Coronary artery (tissue), 2 donors: ENCODE measurements at places on chromosomes 4 and X.
A peak's percentile ranks its signal among the peaks of the same experiment; 100 is the strongest.

DNA sequence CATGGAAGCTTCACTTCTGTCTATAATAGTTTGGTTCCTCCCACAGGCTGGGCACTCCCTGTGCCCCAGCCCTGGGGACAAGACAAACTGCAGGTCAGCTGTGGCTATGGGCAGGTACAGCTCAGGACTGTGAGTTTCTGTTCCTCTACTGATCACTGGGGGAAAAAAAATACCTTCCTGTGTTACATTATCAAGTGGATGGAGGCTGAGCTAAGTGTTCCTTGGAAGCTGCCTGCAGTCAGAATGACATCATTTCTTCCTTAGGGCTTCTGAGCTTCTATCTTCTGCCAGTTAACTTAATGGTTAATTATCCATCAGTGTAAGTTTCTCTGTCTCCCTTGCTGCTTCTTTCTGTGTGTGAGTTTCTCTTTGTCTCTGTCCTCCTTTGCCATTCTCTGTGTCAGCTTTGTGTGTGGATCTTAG is 4.6 kb downstream of the RAB33A start:
- DNase-seq: no peak

DNA sequence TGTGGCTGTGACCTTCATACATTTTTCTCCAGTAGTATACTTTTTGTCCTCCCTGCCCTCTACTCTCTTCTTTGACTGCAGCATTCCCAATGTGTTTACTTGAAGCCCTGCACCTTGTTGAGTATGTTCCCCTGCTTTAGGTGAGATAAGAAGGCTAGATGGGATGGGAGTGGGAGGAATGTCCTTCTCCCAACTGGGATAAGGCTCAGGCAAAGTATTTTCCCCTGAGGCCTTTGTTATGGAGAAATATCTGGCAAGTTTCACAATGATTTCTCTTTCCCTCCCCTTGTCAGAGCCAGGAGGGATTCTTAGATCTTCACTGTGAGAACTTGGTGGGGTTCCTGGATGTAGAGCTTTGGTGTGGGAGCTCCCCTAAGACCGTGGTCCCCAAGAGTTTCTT is 131.8 kb downstream of the CLCN5 start:
- DNase-seq: no peak

DNA sequence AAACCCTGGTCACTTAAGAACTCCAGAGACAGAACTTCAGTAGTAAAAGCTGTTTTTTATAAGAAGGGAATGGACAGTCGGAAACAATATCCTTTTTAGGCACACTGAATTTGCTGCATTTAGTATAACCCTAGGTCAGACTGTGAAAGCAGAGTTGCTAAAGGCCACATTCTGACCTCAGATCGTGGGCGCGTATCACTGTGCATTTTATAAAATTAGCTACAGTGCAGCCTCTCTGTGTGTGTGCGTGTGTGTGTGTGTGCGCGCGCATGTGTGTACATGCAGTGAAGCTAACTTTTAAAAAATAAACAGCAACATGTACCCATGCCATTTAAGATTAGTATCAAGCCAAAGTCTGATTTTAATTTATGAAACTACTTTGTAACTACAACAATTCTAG is 8.0 kb downstream of the ZNF827 start:
- DNase-seq: no peak

DNA sequence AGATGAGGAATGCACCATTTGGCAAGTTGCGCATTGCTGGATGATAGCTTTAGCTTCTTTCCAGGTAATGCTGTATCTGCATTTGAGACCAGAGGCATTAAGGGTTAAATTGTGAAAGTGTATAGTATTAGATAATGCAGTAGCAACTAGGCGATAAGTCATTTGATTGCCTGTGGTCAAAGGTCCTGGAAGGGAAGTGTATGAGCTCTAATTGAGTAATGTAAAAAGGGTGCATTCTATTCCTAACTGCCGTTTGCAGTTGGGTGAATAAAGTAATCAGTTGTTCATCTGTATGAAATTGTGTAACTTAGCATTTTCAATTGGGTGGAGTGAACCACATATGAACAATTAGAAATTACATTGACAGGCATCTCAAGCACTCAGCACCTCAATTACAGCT is 54.5 kb upstream of the WDR1 start:
- no peak for DNase-seq

- DNase-seq: peak; percentile 73
Measured at GRCh38 chr4:52751487-52751911, 274 bp upstream of the ERVMER34-1 start.

DNA sequence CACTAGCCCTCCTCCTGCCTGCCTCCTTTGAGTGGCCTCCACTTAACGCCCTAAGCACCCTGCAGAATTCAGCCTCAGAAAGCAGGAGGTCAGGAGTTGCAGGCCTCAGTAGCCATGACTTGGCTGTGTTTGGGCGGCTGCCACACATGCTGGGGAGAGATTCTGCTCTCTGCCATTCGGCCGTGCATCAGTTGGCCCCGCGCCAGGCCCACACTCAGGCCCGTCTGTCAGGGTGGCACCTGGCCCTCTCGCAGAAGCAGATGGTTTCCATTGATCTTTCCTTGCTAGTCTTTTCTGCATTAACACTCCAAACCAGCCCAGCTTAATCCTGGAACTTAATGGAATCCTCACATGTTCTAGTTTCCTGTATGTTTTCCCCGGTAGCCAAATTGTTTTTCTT is 30.7 kb upstream of the ATP6AP2 start:
- DNase-seq: no peak

DNA sequence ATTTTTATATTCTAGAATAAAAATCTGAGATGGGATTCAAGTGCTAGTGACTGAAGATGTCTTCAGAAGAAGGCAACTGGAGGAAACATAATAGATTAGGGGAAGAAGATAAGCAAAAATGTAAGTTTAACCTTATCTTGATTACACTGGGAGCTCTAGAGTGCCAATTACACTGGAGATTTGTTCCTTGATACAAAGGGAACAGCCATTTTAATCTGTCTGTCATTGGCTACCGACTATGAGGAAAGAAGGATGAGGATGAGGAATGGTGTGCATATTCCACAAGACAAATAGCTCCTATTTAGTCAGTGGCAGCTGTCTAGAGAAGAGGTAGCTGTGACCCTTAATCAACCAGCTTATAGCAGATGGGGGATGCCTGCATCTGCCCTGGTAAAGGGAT is 1034.5 kb upstream of the IGFBP7 start:
- no peak for DNase-seq

DNA sequence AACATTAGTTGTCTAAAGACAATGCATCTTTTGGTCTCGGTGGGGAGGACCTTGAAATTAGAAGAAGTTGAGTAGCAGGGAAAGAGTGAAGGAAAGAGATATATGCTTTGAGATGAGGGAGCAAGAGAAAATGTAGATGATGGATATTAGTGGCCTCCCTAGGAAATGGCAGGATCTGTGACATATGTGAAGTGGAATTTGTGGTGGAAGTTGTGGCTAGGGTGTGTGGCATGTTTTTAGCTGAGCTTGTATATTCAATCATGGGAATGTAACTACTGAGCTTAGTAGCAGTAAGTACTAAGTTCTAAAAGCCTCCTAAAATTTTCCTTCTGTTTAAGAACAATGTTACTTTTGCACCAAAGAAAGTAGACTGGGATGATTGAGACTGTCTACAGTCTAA is 382.8 kb upstream of the CTSO start:
- DNase-seq: no peak

GRCh38 chrX:69104756-69105434 is 60.4 kb downstream of the PJA1 start:
- DNase-seq: no peak

- no peak for DNase-seq
Measured at GRCh38 chr4:32768664-32769389, 2048.7 kb downstream of the PCDH7 start.

- DNase-seq: no peak
Measured at GRCh38 chr4:11471618-11472017, 42.9 kb upstream of the HS3ST1 start.

GRCh38 chr4:155722816-155723499 is 35.9 kb upstream of the GUCY1B1 start:
- no peak for DNase-seq

DNA sequence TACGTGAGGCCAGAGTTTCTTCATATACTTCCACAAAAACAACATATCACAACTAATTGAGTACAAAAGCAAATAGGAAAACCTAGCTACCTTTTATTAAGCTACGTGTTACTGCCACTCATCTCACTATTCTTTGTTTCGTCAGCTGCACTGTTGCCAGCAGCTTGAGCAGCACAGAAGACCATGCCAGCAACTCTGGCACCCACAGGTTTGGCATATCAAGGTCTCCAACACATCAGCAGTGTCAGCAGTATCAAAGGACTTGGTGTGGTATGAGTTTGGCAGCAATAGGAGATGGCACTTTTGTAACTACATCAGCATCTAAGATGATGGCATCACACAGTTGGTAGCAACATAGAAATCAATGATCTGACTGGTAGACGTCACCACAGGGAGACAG is 30.7 kb downstream of the CDKL2 start:
- no peak for DNase-seq

GRCh38 chrX:151099001-151099400 is 77.4 kb upstream of the GPR50 start:
- DNase-seq: no peak

- no peak for DNase-seq
Measured at GRCh38 chrX:16807548-16807947, 21.3 kb downstream of the TXLNG start.

- peak; percentile 87 for DNase-seq
Measured at GRCh38 chr4:185541251-185541727, 6.0 kb upstream of the PDLIM3 start.

- DNase-seq: no peak
Measured at GRCh38 chr4:178778496-178778895, 1336.3 kb upstream of the AGA start.

DNA sequence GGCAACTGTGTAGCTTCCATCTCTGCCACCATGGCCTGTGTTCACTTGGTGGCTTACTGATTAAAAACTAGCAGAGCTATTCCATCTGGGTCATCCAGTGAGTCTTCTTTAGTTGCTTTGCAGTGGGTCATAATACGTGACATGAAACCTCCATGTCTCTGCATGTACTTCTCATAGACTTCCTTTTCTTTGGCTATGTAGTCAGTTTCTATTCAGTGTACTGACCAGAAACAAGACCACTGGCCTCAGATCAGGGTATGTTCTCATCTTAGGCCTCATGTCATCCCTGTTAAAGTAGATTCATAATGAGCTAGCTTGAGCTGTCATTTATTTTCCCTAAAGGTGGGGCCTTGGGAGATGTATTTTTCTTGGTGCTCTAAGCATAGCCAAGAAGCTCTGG is 195.2 kb downstream of the CCNG2 start:
- no peak for DNase-seq

DNA sequence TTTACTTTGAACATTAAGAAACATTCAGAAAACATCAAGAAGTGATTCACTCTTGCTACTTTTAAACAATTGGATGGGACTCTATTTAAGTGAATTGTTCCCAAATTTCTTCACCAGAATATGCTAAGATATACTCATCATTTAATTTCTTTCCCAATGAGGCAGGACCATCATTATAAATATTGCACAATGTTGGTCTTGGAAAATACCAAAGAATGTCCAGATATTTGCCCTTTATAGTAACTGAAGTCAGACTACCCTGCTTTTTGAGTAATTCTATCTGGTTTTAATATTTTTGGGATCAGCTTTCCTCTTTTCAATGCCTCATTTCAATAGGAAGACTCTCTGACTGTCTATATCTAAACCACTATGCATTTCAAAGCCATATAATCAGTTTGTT is 129.4 kb upstream of the TENM3 start:
- DNase-seq: no peak

GRCh38 chr4:13635286-13635799 is 7.8 kb upstream of the BOD1L1 start:
- no peak for DNase-seq

GRCh38 chr4:140812916-140813315 is 56.7 kb upstream of the TBC1D9 start:
- no peak for DNase-seq

GRCh38 chr4:142202404-142203332 is 566.3 kb downstream of the IL15 start:
- no peak for DNase-seq

DNA sequence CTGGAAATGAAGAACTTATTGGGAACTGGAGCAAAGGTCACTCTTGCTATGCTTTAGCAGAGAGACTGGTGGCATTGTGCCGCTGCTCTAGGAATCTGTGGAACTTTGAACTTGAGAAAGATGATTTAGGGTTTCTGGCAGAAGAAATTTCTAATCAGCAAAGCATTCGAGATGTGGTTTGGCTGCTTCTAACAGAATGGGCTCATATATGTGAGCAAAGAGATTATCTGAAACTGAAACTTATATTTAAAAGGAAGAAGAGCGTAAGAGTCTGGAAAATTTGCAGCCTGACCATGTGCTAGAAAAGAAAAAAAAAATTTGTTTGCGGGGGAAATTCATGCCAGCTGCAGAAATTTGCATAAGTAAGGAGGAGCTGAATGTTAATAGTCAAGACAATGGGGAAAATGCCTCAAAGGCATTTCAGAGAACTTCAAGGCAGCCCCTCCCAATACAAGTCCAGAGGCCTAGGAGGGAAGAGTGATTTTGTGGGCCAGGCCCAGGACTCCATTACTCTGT is 35.9 kb upstream of the PAPSS1 start:
- no peak for DNase-seq

DNA sequence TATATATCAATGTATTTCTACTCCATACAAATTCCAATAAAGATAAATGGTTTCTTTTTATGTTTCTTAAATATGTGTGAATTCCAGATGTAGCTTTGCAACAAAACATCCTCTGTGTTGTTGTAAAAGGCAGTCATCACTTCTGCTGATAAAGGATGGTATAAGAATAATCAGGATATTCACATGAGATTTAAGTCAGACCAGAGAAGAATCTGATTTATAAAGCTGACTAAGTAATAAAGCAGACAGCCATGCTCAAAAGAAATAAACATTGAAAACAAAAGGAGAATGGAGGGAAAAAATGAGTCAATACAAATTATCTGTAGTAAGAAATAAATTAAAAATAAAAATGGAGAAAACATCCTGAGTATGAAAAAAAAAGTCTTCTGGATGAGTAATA is 27.0 kb upstream of the SLC7A11 start:
- DNase-seq: no peak
